ENCODE measurements at places on chromosomes 6 and 20.

GRCh38 chr20:17500271-17500670 lies 30.9 kb downstream of the BFSP1 start:
- DNase-seq: no peak

GRCh38 chr6:6539036-6539435 lies 49.5 kb upstream of the LY86 start:
- no peak for DNase-seq

DNA sequence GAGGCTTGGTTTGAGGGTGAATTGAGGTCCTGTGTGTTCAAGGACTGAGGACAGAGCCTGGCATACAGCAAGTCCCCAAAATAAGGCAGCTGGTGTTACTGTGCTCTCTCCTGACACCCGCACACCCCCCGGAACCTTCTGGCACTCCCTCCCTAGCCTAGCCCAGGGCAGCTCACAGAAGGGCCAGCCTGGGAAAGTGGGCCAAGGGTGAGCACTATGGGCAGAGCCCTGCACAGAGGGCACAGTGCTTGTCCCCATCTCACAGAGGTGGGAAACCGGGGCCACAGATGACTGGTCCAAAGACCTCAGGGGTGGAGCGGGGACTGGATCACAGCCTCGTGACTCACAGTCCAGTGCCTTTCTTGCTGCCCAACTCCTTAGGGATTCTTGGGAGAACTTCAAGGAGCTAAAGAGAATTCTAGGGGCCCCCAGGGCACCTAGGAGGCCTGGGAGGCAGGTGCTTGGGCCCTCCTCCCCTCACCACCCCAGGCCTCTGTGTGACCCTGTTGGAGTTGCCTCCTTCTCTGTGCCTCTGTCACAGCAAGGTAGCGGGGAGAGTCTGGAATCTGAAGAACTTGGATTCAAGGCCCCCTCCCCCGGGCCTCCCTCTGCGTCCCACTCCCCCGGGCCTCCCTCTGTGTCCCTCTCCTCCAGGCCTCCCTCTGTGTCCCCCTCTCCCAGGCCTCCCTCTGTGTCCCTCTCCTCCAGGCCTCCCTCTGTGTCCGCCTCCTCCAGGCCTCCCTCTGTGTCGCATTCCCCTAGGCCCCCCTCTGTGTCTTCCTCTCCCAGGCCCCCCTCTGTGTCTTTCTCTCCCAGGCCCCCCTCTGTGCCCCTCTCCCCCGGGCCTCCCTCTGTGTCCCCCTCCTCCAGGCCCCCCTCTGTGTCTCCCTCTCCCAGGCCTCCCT lies 13.5 kb downstream of the DLGAP4 start:
- DNase-seq: no peak

GRCh38 chr20:35917077-35917476 lies 37.2 kb downstream of the SCAND1 start:
- DNase-seq: no peak

GRCh38 chr6:12955956-12956355 lies 239.4 kb downstream of the PHACTR1 start:
- no peak for DNase-seq

DNA sequence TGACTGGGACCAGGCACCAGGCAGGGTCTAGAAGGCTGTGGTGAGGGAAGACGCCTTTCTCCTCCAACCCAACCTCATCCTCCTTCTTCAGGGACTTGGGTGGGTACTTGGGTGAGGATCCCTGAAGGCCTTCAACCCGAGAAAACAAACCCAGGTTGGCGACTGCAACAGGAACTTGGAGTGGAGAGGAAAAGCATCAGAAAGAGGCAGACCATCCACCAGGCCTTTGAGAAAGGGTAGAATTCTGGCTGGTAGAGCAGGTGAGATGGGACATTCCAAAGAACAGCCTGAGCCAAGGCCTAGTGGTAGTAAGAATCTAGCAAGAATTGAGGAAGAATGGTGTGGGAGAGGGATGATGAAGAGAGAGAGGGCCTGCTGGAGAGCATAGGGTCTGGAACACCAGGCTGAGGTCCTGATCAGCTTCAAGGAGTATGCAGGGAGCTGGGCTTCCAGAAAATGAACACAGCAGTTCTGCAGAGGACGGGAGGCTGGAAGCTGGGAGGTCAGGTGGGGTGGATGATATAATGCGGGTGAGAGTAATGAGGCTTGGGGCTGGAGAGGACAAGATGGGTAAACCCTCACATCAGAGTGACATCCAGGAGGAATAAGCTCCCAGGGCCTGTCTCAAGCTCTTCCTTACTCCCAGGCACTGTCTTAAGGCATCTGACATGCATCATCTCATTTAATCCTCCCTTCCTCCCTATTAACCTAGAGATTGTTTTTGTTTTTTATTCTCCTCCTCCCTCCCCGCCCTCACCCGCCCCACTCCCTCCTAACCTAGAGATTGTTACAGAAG lies 45.2 kb upstream of the TTPAL start:
- DNase-seq: no peak

- peak; percentile 82 for DNase-seq
These were observed 702 bp upstream of the TNFAIP3 start for GRCh38 chr6:137866200-137866913.

DNA sequence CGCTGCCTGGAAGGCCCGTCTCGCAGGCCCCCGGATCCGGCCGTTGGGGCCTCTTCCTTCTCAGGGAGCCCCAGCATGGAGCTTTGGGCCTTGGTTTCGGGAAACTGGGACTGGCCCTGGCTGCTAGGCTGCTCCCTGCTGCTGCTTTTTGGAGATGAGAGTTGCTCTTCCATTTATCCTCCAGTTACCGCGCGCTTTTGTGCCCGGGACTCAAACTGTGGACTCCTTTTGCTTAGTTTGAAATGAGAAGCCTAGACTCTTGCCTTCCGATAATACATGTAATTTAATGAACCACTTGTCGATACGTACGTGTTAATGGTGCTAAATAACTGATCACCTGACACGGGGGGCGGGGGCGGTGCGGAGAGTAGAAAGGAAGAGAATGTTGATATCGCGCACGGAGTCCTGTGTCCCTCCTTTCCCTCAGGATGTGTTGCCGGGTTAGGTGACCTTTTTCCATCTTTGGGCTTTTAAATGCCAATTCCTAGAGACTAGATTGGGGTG lies 968 bp downstream of the PHF3 start:
- no peak for DNase-seq

DNA sequence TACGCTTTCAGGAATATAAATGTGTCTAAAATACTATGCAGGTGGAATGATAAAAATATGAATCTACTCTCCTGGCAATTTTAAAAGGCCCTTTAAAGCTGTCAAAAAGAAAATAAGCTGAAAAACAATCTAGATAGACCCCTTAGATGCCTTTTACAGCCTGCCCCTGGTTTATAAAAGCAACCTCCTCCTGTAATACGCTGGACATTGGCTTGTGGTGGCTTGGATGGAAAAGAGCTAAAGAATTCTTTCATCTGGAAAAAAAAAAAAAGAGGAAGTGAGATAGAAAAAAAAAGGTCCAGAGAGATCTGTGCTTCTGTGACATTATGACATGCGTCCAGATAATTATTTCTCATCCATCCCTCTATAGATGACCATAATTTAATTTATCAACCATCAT lies 115.9 kb upstream of the NRSN1 start:
- peak; percentile 58 for DNase-seq

DNA sequence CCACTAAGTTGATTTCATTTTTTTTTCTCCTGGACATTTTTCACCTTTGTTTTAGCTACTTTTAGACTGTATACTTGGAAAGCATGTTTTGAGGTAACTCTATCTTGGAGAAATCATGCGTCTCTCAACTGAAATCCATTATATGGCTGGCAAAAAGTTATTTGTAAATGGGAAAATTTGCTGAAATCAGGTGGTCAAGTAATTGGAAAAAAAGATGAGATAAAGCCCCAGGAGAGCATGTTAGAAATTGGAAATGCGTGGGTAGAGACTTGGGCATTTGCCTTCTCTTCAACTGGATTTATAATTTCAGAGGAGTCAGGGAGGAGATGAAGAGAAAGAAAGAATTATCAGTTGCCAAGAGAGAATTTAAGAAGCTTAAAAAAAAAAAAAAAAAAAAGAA lies 217.1 kb upstream of the MAP3K7 start:
- DNase-seq: no peak

DNA sequence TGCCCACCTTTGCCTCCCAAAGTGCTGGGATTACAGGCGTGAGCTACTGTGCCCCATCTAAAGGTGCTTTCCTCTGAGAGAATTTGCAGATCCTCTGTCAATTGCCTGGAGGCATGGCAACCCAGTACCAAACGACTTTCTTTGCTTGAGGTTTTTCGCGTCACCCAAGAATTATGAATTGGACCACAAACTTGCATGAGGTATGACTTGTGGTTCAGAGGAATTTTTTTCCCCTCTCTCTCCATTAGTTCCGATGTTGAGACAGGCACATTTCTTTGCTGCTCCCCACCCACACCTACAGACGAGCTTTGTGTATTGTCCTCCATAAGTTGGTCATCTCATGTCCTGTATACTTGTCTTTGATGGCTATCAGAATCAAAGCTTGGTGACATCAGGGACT lies 11.8 kb upstream of the SCAF8 start:
- DNase-seq: no peak

DNA sequence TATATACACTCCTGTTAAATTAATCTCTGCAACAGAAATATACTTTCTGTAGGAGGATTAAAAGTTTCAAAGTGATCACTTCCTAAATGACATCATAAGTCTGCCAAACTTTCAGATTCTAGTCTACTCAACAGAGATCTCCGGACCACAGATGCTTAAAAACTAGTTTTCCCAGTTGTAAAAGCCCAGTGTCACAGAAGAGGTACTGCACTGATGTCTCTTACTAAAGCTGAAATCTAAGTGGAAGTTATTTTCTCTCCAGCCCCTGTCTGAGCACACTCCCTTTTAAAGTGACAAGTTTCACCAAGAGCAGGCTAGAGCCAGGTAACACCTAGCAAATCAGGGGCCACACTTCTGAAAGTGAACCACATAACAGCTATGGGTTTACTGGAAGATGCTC lies 71.6 kb upstream of the DST start:
- no peak for DNase-seq

- peak; percentile 68 for DNase-seq
These were observed at the start of gene LY6G5C for GRCh38 chr6:31680226-31681134. Gene LY6G5C, minus strand, starts transcription at chr6:31681067. Its CDS starts 694 bp downstream, at chr6:31680373.

DNA sequence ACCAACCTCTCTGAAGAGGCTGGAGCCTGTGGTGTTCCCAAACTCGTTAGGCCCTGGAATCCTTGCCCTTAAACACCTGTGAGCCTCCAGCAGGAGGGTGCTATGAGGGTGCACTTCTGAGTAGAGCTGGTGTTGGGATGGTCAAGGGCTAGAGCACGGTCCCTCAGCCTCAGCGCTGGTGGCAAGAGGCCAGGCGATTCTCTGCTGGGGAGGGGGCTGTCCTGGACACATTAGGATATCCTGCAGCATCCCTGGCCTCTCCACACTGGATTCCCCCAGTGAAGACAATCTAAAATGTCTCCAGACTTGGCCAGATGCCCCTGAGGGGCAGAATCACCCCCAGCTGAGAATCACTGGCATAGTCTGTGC lies 157.8 kb downstream of the SYCP2 start:
- no peak for DNase-seq

DNA sequence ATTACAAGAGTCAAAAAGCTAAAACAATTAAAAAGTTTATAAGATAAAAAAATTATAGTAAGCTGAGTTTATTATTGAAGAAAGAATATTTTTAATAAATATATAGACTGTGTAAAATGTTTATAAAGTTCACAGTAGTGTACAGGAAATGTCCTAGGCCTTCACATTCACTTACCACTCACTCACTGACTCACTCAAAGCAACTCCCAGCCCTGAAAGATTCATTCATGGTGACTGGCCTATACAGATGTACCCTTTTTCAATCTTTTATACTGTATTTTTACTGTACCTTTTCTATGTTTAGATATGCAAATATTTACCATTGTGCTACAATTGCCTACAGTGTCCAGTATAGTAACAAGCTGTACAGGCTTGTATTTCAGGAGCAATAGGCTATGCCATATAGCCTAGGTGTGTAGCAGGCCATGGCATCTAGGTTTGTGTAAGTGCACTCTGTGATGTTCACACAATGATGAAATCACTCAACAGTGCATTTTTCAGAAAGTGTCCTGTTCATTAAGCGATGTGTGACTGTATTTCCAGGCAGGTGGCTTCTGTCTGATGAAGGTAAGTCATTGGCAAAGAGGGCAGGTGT lies 130.2 kb downstream of the BTBD3 start:
- no peak for DNase-seq
